ENCODE measurements at places on chromosomes 5 and 9.

- DNase-seq = no peak
These were observed 2.3 kb downstream of the OSTF1 start for GRCh38 chr9:75090579-75090978.

DNA sequence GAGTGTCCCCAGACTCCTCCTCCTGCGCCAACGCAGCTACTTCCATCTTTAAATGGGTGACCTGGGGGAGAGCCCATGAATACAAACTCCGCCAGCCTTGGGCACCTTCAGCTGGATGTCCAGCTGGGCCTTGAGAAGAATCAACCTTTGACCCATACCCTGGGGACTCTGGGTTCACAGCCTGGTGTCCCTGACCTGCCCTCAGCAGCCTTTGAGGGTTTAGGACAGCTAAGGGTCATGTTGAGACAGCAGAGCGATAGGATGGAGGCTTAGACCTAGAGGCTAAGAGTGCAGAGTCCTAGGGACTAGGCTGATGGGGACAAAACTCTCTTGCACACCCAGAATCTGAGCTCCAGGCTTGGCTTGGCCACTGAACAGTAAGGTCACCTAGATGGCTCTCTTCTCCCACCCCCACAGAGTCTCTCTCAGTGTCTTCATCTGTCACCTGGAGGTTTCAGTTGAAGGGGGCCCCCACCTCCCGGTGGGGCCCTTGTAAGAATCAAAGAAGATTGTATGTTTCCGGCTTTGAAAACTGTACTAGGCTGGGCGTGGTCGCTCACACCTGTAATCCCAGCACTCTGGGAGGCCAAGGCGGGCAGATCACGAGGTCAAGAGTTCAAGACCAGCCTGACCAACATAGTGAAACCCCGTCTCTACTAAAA lies 6.7 kb upstream of the AQP3 start:
- no peak for DNase-seq

GRCh38 chr9:128412120-128412790 lies 8.4 kb upstream of the CERCAM start:
- peak; percentile 67 for DNase-seq

DNA sequence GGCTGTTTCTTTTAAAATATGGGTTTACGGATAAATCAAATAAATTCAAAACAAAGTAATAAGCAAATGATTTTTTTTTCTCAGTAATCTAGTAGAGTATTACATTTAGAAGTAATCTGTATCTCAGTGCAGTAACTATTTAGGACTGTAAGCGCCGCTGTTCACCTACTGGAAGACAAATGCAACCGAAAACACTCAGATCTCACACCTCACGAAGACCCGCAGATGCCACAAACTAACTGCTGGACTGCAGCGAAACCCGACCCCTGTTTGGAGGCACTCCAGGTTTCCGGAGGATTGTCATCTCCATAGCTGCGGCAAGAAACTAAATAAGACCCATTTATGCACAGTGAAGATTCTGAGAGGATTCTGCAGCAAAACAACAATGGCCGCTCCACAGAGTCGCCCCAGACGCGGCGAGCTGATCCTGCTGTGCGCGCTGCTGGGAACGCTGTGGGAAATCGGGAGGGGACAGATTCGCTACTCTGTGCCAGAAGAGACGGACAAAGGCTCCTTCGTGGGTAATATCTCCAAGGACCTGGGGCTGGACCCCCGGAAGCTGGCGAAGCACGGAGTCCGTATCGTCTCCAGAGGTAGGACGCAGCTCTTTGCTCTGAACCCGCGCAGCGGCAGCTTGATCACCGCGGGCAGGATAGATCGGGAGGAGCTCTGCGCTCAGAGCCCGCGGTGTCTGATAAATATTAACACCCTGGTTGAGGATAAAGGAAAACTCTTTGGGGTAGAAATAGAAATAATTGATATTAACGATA lies at the start of gene PCDHGA8:
TSS of gene PCDHGA8 (plus strand) at position 205 of the 770 bp plus-strand sequence. CDS start at position 386, 181 bp downstream.
- no peak for DNase-seq

DNA sequence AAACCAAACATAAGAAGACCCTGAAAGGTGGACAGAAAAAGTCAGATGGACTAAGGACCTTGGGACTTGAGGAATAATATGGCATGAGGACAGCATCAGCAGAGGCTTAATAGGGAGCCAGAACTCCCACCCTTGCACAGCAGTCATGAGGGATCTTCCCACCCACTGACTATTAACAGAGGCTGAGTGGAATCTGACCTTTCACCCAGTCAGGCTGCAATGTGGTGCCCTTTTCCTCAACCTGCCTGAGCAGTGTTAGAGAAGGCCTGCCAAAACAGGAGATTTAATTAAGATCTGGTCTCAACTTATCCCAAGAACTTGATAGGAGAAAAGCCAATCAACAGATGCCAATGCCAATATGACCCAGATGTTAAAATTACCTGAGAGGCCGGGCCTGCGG lies 481.9 kb downstream of the KDM4C start:
- DNase-seq = no peak

DNA sequence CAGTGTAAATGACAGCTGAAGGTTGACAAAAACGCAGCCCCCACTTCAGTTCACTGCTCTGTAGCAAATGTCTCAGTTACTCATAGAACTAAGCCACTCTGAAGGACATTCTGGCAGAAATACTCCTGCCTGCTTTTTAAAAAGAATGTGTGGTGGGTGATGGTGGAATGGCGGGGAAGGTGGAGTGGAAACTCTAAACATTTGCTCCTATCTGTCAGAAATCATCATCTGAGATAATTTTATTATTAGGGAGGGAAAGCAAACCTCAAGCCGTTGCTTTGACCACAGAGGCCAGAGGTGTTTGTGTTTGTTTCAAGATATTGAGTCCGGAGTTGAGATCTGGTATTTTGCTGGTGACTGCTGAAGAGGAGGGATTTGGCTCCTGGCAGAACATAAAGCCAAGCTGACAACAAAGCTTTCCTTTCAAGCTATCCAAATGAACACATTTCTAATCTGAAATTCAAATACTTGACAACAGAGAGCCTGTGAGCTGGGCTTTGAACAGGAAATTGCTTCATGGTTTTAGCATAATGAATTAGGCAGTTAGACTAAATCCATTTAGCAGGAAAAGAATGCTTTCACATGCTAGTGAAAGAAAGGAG lies 362.7 kb downstream of the CSNK1G3 start:
- peak; percentile 37 for DNase-seq

DNA sequence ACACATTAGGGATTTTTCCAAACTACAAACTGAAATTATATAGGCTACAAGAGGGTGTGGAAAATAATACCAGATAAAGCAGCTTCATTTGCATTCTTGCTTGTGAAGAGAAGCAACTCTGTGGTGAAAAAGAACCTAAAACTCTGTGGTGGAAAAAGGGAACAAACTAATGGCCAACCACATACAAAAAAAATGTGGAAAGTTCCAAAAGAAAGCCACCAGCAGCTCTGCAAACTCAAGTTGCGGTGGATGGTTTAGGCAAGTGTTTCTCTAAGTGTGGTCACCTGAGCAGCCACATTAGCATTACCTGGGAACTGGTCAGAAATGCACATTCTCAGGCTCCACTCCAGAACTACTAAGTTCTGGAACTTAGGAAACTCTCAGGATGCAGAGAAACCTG lies 586.4 kb downstream of the ACTL7B start:
- DNase-seq = no peak
